ENCODE measurements at places on chromosomes 6 and 20. TPM values are rescaled to one million over a fixed set of nuclear protein-coding genes. Genes with fewer than 3 reads are reported as not detected.

DNA sequence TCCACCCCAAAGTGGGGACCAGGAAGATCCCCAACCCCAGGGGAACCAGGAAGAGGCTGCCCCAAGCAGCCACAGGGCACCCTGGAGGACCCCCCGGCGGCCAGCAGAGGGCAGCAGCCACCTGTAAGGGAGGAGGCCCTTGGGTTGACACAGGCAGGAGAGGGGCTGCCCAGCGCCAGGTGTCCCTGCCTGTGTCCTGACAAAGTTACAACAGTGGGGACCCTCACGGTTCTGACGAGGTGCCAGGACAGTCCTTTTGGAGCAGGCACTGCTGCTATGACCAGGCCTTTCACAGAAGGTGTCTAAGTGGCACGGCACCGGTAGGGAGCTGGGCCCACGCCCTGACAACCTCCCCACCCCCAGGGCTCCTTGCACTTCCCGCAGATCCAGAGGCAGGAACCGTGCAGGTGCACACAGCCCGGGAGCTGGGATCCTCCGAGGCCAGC is 176.7 kb downstream of the BMP7 start:
- DNase-seq, result peak; percentile 60

- DNase-seq, result peak; percentile 100
Measured at GRCh38 chr6:115729036-115729435, 331.7 kb downstream of the FRK start.

DNA sequence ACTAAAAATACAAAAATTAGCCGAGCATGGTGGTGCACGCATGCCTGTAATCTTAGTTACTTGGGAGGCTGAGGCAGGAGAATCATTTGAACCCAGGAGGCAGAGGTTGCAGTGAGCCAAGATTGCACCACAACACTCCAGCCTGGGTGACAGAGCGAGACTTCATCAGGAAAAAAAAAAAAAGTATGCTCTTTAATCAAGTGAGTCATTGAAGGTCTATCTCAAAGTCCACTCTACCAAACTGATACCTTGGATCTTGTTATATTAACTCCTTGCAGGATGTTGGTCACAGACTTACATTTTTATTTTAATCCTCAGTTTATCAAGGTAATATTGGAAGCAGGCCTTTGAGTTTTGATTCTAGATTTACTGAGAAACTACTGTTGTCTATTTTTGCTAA is 348.7 kb downstream of the COL12A1 start:
- DNase-seq, result no peak

DNA sequence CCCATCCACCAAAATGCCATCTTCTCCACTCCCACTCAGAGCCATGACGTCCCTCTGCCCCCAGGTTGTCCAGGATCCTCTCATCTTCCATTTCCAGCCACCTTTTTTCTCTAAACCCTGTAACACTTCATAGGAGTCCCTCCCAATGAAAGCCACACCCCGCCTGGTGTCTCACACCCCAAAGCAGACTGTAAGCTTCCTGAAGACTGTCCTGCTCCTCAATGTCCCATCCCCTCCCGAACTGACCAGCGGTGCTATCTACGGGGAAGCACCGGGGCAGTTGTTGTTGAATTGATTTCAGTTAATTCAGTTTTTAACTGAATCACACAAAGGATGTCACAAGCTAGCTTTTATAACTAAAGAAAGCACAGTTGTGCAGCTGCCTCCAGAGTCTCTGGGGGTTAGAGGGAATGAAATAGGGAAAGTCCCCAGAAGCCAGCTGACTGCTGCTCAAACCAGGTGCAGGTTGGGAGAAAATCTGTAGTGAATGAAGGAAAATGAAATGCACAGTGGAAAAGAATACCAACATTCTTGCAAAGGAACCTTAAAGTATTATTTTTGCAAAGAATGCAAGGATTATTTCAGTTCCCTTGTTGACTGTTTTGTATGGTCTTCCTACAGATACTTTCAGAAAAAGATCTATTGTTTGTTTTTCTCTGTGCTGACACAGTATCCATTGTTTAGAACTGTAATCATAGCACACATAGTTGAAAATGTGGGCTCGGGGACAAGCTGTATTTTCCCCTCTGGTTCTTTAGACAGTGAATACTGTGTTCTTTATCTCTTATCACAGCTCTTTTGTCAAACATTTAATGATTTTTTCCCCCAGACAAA is 222.6 kb upstream of the QKI start:
- no peak for DNase-seq

- no peak for DNase-seq
Measured at GRCh38 chr6:12865671-12866181, 149.2 kb downstream of the PHACTR1 start.

- DNase-seq, result peak; percentile 33
Measured at GRCh38 chr6:137389150-137389704, 105.0 kb downstream of the OLIG3 start.

DNA sequence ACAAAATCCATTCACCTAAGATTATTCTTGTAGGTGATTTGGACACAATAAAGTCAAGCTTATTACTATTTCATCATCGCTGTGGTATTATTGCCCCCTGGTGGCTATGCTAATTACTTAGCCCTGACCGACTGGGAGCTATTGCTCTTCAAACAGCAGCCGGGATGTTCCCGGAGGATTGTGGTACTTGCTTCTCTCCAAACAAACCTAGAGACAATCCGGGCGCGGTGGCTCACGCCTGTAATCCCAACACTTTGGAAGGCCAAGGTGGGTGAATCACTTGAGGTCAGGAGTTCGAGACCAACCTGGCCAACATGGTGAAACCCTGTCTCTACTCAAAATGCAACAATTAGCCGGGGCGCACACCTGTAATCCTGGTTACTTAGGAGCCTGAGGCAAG is 15.4 kb upstream of the STMND1 start:
- DNase-seq, result peak; percentile 83

DNA sequence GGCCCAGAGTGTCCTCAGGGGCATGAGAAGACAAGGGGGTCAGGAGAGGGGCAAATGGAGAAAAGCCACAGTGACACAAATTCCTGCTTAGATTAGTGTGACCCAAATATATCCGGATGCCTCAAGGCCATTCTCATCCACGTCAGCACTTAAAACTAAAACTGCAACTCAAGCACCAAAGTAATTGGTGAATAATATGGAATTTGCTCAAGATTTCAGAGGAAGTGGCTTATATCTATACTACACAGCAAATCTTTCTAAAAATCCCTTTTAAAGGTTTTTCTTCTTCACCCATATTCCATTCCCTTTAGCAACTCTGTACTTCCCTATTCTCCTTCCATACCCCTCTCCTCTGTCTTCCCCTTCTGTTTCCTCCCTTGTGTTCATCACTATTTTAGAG is 15.2 kb downstream of the DEF6 start:
- peak; percentile 58 for DNase-seq

GRCh38 chr6:152300517-152300916 is 336.6 kb downstream of the SYNE1 start:
- no peak for DNase-seq

DNA sequence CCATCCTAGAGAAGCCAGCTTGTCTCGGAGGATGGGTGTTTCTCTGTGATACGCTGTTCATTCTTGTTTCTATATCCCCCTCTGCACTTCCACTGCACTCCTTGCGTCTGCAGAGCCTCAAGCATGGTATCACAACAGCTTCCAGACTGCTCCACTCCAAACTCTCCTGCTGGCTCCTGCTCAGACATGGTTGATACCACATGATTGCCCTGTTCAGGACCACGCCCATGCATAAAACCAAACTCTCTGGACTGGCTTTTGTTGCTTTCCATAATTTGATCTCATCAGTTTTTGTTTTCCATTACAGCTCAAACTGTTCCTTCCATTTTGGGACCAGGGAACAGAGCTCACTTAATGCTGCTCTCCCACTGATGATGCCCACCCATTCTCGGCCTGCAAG is 30.0 kb upstream of the SMIM29 start:
- no peak for DNase-seq

DNA sequence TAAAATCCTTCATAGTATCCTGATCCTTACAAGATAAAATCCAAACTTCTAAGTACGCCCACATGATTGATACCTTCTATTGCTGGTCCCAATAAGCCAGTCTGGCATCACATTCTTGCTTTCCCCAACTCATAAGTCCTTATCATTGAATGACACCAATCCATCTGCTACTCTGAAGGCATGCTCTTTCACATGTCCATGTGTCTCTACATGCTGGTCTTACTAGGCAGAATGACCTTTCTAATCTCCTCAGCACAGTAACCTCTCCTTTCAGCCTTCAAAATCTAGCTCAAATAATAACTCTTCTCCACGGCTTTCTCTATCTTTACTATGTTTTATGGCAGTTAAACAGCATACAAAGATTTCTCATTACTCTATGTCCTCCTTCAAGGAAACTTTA is 71.1 kb downstream of the ASCC3 start:
- no peak for DNase-seq

GRCh38 chr6:88785478-88785877 is 177.9 kb downstream of the RNGTT start:
- DNase-seq, result no peak

DNA sequence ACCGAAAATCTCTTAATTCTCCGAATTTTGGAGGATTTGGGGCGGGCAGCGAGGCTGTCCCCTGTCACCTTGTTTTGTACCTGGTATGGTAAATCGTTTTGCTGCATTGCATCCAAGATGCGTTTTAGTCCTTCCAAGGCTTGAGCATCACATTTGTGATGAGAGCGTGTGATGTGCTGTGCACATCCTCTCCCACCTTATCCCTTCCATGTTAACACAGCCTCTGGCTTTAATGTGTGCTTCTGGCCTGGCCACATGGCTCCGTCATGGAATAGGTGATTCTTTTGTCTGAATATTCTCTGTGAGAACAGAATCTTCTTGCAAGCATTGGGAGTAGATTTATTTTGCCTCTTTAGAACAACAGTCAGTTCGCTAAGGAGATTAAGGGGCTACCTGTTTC is 763 bp downstream of the TMEM14A start:
- no peak for DNase-seq

GRCh38 chr6:1908784-1909183 is 299.1 kb downstream of the FOXC1 start:
- no peak for DNase-seq

DNA sequence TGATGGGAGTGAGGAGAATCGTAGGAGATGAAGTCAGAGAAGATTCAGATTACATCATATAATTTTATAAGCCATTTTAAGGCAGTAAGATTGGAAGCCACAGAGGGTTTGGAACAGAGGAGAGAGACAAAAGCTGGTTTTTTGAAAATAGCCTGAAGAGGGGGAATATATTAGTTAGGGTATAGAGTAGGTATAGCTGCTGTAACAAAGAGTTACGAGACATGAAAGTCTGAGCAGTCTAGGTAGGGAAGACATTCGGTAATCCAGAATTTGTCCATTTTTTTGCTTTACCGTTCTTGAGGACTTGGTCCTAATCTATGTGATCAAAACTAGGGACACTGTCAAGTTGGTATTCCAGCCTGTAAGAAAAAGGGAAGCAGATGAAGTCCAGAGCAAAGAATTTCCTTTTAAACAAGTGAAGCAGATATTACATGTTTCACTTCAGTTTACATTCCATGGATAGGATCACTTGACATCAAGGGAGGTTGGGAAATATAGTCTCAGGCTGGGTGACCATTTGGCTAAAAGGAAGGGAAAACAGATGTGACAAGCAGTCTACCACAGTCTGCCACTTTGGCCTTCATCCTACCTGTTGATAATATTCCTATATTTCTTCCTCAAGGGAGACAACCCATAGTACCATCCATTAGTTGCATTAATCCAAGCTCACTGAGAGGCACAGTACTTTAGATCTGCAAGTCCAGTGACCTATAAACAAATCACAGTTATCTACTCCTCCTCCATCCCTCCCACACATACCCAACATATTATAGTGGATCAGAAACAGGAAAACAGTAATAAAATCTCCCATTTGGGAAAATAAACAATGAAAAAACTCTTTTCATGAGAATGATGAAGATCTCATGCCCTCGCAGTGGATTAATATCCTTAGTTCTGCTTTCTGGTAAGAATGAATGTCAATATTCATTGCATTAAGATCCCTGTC is 10.2 kb downstream of the FAM135A start:
- DNase-seq, result no peak

DNA sequence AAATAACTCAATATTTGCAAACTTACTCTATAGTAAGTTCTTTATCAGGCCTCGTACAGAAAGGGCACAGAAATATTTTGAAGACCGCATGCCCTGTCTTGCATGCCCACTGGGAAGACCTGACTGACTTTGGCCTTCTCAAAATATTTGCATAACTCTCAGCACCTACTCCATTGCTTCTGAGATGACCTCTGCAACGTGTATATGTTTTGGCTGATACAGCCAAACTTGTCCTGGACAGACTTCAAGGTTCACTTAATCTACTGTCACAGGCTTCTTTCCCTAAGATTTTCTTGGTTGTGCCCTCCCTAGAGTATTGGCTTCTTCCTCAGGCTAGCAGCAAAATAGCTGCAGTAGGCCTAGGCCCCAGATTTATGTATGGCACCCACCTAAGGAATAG is 21.5 kb upstream of the SERINC3 start:
- no peak for DNase-seq

- no peak for DNase-seq
Measured at GRCh38 chr6:3039384-3039783, 28.9 kb upstream of the RIPK1 start.

DNA sequence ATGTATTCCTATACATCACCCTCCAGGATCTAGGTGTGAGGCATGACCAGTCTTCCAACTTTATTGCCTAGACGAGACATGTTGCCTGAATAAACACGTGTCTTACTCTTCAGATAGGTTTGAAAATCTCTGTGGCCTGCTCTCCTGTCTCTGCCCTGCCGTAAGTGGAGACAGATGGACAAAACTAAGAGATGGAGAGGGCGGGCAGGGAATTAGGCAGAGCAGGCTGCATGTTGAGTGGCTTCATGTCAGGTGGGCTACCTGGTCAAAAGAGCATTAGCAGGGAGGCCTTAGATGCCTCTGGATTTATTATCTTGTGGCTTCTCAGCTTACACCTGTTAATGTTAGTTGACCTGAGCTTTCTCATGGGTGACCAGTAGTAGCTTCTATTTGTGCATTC is 59.0 kb upstream of the TULP4 start:
- no peak for DNase-seq

DNA sequence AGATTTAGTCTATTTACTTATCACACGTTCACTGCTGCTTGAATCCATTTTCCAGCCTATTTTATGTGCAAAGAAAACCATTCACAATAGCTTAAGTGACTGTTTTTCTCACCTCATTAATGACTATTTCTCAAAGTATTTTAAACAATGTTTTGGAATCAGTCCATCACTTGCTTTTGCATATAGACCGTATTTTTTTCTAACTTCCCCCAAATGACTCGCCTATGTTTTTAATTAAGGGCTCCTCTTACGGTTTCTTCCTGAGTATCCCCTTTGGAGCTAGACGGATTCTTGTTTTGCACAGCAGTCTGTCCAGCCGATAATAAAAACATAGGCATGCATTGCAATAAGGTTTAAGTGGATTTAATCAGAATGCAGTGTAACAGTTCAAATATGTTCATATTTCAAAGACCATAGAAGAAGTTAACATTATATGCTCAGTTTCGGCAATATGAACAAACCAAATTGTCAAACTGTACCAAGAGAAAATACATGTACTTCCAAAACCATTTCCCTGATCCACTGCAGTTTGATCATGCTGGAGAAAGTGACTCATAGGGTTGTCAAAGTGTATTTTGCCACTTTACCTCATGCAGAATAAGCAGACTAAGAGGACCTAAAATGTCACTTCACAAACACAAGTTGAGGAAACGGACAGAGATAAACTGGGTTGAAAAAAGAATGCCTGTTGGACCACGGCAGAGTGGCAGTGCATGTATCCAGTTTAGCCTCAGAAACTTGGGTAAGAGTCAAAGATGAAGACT is 66.4 kb downstream of the HMGN3 start:
- no peak for DNase-seq

DZANK1 gene
- 3.2 TPM for total RNA-seq

TP53TG5 gene
- total RNA-seq, result not detected

GSTA2 gene
- total RNA-seq, result not detected

NKAPL gene
- total RNA-seq, result not detected

INSM1 gene
- 0.10 TPM for total RNA-seq

POU5F1 gene
- 0.36 TPM for total RNA-seq

WFDC5 gene
- total RNA-seq, result not detected

PROKR2 gene
- 0.10 TPM for total RNA-seq
